ENCODE measurements at places on chromosomes 12 and 14.

DNA sequence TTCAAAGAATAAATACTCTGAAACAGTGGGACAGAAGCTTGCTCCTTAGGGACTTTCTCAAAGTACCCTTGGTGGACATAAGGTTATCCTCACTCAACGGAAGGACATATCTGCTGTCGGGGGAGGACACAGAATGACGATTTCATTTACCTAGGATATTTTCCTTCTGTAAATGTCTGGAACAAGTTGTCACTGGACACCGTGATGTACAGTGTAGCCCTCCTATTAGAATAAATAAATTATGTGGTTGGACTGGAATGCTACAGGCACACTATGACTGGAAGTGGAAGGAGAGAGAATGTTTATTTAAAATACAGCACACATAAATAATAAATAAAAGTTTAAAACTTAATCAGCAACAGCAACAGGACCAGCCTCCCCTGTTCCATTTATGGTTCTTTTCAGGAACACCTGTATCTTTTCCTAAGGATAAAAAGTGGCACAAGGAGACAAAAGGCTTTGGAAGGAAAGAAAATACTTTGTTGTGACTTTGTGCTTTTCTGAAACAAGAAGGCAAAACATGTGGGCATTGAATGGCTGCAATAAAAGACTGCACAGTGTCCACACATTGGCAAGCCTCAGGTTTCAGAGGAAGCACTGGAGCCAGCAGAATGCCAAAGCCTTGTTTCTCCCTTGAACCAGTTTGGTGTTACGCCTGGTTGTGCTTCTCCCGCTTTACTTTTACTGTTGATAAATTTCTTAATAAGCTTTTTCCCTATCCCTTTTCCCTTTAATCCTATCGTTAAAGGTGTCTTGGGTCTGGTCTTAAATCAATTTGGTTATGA is 36.8 kb downstream of the FGD4 start:
- no peak for DNase-seq

GRCh38 chr12:49652921-49653520 is 29.7 kb downstream of the PRPF40B start:
- no peak for DNase-seq

- no peak for DNase-seq
These were observed 5.5 kb downstream of the DUSP6 start for GRCh38 chr12:89346741-89347324.

DNA sequence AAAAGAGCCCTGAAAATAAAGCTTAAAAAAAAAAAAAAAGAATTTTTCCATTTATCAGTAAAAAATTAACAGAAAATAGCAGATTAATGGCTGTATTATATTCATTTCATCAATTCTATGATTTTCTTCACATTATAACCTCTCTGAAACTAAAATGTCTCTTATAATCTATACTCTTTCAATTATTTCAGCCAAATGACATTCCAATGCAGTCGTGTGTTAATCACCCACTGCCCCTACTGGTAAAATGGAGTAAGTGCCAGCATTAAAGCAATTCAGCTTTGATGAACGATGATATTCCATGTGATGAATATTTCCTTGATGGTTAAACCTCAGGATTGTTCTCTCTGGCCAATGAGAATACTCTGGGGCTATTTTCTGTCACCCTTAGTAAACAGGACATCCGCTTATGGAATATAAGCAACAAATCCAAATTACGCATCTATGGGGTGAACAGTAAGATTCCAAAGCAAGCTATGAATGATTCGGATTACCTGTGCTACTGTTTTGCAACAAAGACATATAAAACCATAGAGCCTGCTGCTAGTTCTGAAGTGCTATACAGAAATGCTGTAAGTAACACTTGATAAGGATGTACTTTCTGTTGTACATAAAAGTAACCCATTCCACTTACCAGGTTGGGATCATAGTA is 20.3 kb upstream of the SYCP3 start:
- DNase-seq = no peak

GRCh38 chr12:101671157-101671791 is 26.2 kb upstream of the CHPT1 start:
- DNase-seq = peak; percentile 4

- DNase-seq = no peak
These were observed 9.0 kb downstream of the LRTM2 start for GRCh38 chr12:1829306-1829900.

DNA sequence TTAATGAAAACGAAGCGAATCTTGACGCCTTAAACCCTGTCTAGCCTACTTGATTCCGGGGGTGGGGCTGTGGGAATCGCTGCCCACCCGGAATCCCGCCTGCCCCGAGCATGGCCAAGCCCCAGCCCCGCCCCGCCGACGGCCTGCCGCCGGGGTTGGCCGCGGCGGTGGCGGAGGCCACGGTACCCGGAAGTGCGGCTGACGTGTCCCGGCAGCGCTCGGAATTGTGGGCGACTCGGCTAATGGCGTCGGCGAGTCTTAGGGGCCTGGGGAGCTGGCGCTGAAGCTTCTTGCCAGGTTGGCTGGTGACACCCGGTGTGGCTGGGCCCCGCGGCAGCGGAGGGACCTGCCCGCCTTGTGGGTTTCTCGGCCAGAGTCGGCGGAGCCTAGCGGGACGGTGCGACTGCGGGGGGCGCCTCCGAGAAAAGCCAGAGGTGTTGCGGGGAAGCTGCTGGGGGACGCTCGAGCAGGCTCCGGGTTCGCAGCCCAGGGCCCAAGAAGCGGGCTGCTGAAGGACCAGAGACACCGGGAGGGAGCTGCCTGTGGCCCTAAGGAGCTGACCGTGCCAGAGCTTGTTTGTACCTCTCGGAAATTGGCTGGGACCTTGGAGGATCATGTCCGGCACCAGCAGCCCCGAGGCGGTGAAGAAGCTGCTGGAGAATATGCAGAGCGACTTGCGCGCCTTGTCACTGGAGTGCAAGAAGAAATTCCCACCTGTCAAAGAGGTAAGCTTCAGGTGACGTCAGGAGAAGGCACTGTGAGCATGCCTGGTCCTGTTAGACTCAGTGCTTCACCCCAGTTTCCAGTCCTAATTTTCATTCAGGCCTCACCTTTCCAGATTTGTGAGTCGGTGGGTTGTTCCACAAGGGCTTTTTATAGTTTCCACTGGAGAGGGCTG is at the start of gene MON2:
Gene MON2 (plus strand): TSS at position 233 of the 898 bp plus-strand sequence. CDS start 382 bp downstream, at position 615.
- peak; percentile 83 for DNase-seq

GRCh38 chr14:45242706-45243105 is 10.3 kb downstream of the MIS18BP1 start:
- DNase-seq = no peak

Measured in stimulated activated CD4-positive, alpha-beta T cell treated with anti-CD3 and anti-CD28 coated beads, Interleukin-1b, Interleukin-23, amount 100 ng/mL, for 48 hours (primary cell).